GM20000 (cell line): ENCODE measurements at places on chromosomes 5 and 9.

GRCh38 chr5:115507681-115508080 is 36.9 kb downstream of the FEM1C start:
- DNase-seq = no peak

DNA sequence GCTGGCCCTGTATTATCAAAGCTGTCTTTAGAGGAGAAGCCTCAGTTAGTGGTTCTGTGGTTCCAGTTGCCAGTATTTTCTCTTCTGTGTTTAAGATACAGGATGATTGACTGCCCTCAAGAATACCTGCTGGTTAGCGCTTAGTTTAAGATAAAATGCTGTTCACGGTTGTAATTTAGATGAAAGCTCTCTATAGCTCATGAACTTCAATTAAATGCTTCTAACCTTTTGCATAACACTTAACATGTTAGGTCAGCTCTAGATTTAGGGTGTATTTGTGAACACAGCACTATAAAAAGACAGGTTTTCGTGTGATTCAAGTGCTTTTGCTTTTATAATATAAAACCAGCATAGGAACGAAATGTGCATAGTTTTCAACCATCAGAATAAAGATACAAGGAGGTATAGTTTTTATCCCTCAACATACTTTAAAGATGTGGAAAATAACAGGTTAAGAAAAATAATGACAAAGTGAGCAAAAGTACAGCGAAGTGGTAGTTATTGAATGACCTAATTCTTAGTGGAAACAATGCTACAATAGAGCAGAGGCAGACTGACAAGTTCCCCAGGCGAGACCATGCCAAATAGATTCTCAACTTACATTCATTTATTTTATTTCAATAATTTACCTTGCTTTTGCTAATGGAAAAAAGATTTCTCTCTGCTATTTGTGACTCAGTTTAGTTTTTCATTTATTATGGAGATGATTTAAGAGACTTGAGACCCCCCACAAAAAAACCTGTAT is 602.6 kb upstream of the DMAC1 start:
- no peak for DNase-seq

DNA sequence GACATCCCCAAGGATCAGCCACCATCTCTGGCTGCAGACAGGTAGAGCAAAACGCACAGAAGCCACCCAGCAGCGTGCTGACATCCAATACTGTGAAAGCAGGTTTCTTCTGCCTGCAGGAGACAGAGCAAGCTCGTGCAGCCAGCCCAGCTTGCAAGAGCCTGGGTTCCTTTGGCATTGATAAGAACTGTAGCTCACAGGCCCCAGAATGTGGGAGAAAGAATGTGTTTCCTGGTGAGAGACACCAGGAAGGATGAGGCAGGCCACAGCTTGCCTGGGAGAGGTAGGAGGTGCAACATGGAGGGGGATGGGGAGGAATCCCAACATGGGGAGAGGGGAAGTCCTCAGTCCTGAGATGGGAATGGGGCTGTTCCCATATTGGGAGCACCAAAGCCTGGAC is 34.0 kb upstream of the ARAP3 start:
- DNase-seq = no peak

DNA sequence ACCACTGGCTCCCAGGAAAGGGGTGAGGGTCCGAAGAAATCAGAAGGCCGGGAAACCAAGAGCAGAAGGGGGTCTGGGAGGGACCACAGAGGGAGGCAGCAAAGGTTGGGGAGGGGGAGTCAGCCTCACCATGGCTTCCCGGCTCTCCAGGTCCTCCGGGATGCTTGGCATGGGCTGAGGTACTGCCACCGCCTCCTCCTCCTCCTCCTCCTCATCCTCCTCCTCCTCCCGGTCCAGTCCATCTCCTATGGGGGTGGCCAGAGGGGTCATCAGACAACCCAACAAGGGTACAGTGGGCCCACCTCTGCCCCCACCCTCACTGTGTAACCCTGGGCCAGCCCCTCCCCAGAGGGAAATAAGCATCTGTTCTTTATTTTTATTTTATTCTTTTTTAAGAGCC is 17.5 kb downstream of the GOLGA2 start:
- DNase-seq = no peak

GRCh38 chr5:115450741-115451140 is 93.8 kb downstream of the FEM1C start:
- DNase-seq = peak; percentile 18

GRCh38 chr5:147223948-147224791 is 10.7 kb upstream of the STK32A start:
- peak; percentile 34 for DNase-seq

GRCh38 chr9:125842242-125842641 is 95.1 kb downstream of the PBX3 start:
- DNase-seq = no peak

GRCh38 chr9:9790216-9790872 is 822.5 kb downstream of the PTPRD start:
- peak; percentile 20 for DNase-seq
